KBM-7 (cell line): ENCODE measurements at places on chromosomes 2 and 18.

DNA sequence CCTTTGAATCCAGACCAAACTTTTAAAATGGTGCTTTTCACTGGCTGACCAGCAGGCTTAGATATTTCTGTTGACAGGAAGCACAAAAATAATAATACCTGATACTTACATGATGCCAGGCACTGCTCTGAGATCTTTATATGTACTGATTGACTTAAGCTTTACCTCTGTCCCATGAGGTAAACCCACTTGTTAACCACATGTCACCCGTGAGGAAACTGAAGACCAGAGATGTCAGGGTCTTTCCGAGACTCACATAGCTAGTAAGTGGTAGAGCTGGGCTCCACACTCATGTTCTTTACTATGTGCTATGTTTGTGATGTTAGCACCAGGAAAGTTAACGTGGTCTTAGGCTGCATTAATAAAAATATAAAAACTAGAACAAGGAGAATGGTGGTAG lies 297.7 kb downstream of the PLCL1 start:
- DNase-seq: no peak

DNA sequence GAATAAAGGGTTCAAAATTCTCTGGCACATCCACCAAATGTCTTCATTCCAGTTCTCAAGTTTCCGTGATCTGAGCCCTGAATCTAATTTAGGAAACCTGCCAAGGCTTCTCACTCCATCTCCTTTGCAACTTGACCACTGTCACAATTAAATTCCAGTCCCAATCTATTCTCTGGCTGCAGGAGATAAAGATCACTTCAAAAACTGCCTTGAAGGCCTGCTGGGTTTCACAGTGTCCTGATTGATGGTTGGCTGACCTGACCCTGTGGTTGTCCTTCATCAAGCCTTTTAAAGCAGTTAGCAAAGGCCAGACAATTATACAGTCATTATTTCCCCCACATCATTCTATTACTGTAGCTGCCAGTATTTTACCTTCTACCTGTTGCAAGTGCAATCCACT lies 60.3 kb upstream of the DNAJC10 start:
- no peak for DNase-seq

GRCh38 chr2:226791056-226791486 lies 8.5 kb downstream of the IRS1 start:
- DNase-seq: no peak

DNA sequence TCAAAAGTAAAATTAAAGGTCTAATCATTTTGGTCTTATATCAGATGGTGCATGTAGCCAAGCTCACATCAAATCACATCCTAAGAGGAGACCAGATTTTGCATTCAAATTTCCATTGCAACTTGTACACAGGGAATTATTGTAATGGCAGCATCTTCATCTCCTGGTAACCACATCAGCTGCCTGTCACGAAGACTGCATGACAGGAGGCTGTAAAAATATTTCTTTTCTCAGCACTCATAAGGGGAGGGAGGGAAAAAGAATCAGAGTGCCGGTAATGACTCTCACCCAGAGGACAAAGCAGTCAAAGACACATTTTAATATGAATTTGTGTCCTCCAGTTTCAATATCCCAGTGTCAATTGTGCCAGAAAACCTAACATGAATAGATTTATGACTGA lies 216.7 kb downstream of the TMEM163 start:
- no peak for DNase-seq

DNA sequence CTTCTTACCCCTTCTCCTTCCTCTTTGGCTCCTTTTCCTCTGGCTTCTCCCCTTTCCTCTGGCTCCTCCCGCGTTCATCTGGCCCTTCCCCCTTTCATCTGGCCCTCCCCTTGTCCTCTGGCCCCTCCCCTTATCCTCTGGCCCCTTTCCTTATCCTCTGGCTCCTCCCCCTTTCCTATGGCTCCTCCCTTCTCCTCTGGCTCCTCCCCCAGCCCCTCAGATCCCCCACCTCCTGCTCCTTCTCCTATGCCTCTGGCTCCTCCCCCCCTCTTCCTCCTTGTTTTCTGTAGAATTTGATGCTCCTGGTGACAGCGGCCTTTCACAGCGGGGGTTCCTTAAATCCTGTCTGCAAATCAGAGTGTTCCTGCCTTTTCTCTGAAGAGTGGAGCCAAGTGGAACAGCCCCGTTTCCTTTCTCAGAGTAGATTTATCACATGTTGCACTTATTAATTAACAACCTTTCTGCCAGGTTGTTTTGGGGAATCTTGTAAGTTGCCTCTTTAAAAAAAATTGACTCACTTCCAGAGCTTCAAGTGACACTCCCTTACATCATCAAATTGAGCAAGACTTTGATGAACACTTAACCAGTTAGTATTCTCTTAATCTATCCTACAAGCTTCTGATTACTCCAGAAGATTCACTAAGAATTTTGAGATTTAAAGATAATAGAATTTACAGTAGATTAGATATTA lies 27.9 kb downstream of the FABP1 start:
- peak; percentile 38 for DNase-seq

DNA sequence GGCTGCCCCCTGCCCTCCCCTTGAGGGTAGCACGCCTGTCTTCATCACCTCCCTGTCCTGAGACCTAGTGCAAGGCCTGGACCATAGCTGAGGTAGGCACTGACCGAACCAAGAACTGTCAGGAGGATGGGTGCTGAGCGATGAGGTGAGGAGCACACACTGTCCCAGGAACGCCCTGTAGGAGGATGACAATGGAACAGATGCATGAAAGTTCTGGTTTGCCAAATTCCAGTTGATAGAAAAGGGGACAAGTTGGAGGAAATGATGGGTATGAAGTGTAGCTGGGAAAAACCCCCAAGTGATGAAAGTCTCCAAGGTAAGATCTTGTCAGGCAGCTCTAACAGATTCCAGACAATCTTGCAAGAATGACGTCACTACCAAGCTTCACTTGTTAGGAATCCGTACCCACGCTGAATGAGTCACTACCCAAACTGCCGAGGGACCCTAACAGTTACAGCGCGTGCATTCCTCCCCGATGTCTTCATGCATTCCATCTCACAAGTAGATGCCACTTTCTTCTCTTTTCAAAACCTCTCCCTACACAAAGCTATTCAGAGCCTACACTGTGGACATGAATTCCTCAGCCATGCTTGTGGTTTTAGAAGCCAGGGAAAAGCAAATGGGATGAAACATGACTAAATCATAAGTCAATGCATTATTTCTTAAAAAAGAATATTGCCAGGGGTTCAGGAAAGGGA lies 27.6 kb downstream of the MRPL33 start:
- DNase-seq: no peak
